ENCODE measurements at places on chromosomes 16 and 17.

DNA sequence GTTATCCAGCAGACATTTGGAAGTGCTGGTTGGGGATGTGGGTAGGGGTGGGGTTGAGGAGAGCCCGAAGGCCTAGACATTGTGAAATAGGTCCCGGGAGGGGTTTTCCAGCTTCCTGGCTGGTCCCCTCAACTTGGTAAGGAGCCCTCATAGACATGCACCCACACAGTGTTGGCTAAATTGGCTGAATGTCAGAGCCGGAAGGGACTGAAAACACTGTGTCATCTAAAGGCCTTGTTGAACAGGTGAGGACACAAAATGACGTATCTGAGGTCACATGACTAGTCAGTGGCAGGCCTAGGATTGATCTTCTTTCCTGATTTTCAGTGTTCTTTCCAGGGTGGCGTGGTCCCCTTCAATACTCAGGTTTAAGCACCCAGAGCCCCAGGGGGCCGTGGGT, 27.6 kb downstream of the ITGB3 start:
- ATAC-seq = no peak

DNA sequence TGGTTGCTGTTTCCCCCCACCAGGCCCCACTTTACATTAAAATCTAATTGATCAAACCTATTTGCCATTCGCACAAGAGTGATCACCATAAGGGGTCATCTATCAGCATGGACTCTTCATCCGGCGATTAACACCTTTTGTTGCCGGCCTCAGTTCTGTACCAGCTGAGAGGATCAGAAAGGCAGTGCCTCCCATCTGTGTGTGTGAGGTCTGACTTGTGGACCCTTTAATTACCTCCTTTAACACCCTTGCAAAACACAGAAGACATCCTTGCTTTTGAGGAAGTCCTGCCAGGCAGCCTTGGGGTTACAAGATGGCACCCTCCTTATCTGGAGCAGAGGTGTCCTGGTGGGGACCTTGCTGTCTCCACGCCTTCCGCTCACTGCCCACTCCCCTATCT, 77.2 kb upstream of the IRX3 start:
- no peak for ATAC-seq

GRCh38 chr16:73000020-73000906, 47.7 kb downstream of the ZFHX3 start:
- ATAC-seq = no peak

- no peak for ATAC-seq
These were observed 65.0 kb downstream of the SMG6 start for GRCh38 chr17:2238432-2239169.

All from activated CD4-positive, CD25-positive, alpha-beta regulatory T cell treated with anti-CD3 and anti-CD28 coated beads, Interleukin-2, amount 50 U/mL, for 24 hours (primary cell).